ENCODE measurements at places on chromosomes 5 and 9.

- no peak for DNase-seq
These were observed 27.9 kb upstream of the PCAT7 start for GRCh38 chr9:94526951-94527350.

GRCh38 chr5:174919351-174919750, 195.0 kb downstream of the MSX2 start:
- no peak for DNase-seq

DNA sequence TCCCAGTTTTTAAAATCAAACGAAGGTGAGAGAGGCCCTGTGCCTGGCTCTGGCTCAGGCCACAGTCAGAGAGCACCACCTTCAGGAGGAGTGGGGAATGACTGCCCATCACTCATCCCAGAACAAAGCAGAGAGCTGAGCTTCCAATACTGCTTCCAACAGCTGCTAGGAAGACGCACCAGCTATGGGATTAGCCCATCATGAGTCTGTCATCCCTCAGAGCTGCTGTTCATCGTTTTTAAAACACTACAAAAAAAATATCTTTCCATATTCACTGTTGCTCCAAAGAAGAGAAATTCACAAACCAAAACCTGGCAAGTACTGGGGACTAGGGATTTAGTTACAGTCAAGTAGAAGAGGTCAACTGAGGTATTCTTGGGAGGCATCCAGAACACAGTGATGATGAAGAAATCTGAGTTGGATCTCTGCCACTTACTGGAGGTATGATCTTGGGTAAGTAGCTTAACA, 102.4 kb downstream of the CDK5RAP2 start:
- peak; percentile 57 for DNase-seq

DNA sequence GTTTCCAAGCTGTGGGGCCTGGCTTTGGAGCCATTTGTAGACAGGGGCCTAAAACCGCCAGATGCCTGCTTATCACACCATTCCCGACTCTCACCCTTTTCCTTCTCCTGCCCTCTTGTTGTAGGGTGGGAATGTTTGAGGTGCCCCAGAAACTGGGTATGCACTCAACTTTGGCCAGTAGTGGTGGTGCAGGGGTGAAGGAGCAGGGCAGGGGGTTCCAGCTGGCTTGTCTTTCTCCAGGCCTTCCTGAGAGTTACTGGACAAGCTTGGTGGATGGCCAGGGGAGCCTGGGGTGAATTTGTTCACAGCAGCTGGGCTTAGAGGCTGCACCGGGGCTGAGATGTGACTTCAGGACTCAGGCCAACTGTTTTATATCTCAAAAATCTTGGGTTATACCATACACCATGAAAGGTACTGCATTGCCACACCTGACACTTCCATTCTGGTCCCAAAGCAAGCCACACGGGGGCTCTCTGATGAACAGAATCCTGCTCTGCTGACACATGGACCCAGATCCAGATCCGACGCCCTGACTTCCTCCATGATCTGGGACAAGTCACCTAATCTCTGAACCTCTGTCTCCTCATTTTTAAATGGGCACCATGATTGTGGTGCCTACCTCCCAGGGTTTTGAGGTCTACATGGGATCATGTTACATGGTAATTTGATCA, 62.1 kb downstream of the DAB2IP start:
- no peak for DNase-seq

- no peak for DNase-seq
These were observed 82.3 kb downstream of the DAPK1 start for GRCh38 chr9:87579781-87580541.
